ENCODE measurements at places on chromosomes 16 and 17. TPM values are rescaled to one million over a fixed set of nuclear protein-coding genes. Genes with fewer than 3 reads are reported as not detected.

DNA sequence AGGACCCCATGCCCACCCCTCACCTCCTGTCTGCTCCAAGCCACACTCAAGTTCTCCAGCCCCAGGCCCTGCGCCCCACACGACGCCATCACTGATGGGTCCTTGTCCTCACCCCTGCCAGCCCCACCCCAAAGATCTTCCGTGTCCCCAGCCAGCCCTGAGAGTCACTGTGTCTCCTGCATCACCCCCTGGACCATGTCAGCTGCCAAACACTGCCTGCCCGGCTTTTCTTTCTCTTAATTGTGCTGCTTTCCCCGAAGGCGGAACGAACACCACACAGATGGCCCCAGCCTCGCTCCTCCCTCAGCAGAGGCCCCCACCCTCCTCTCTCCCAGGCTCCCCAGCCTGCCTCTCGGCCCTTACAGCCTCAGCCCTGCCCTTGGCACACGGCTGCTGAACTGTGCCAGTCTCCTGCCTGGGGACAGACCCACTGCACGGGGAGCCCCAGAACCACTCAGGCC lies 4.8 kb upstream of the GAA start:
- no peak for DNase-seq

DNA sequence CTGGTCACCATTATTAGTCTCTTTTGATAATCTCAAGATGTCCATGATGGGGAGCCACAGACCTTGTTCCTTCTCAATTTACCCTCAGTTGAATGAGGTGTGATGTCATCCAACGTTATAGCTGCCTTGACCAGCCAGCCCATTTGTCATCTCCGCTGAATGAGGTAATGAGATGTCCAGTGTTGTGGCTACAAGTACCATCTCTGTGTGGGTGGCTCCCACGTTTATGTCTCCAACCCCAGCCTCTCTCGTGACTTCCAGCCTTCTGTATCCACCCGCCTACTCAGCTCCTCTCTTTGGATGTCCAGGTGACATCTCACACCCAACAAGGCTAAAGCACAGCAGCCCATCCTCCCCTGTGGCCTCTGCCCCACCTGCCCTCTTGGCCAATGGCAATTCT lies 18.2 kb downstream of the DNAH17 start:
- DNase-seq, result no peak

GRCh38 chr17:79674506-79675412 lies 56.0 kb upstream of the ENPP7 start:
- no peak for DNase-seq

- DNase-seq, result no peak
Measured at GRCh38 chr16:72923757-72924156, 124.2 kb downstream of the ZFHX3 start.

DNA sequence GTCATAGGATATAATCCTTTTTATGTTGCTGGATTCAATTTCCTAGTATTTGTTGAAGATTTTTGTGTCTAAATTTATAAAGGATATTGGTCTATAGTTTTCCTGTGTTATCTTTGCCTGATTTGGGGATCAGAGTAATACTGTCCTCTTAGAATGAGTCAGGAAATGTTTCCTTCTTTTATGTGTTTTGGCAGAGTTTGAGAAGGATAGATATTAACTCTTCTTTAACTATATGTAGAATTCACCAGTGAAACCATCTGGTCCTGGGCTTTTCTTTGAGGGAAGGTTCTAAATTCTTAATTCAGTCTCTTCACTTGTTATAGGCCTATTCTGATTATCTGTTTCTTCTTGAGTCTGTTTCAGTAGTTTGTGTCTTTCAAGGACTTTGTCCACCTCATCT lies 66.3 kb upstream of the NACA2 start:
- no peak for DNase-seq

- no peak for DNase-seq
Measured at GRCh38 chr17:56737421-56738161, 96.1 kb downstream of the C17orf67 start.

GRCh38 chr16:57607676-57608461 lies 20.6 kb upstream of the ADGRG1 start:
- no peak for DNase-seq

GRCh38 chr17:56350592-56350991 lies 197.3 kb downstream of the ANKFN1 start:
- DNase-seq, result no peak

GRCh38 chr16:54817432-54817831 lies 113.2 kb upstream of the IRX5 start:
- no peak for DNase-seq

DNA sequence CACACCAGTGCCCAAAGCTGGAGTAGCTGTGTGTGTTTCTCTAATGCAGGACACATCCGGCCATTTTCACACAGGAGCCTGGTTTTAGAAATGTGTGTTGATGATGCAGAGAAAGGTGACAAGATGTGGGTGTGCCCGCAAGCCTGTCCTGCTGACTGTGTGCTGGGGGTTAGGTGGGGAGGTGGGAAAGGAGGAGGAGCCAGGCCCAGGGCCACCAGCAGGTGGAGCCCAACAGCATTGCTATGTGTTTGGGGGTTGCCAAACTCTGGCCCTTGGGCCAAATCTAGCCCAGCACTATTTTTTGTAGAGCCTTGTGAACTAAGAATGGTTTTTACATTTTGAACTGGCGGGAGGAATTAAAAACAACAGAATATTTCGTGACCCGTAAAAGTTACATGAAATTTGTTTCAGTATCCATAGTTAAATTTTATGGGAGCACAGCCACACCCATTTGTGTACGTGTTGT lies 61.7 kb upstream of the LGALS9 start:
- no peak for DNase-seq

- DNase-seq, result no peak
Measured at GRCh38 chr17:14033166-14033565, 36.1 kb upstream of the COX10 start.

GRCh38 chr16:24971718-24972117 lies 43.5 kb downstream of the ARHGAP17 start:
- DNase-seq, result no peak

DNA sequence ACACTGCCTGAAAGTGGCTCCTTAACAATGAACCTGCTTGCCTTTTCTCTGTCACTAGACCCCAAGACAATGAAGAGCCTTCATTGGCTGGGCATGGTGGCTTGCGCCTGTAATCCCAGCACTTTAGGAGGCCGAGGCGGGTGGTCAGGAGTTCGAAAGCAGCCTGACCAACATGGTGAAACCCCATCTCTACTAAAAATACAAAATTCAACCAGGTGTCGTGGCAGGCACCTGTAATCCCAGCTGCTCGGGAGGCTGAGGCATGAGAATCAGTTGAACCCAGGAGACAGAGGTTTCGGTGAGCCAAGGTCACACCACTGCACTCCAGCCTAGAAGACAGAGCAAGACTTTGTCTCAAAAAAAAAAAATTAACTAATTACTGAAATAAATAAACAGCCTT lies 45.3 kb upstream of the SEC14L1 start:
- no peak for DNase-seq

DNA sequence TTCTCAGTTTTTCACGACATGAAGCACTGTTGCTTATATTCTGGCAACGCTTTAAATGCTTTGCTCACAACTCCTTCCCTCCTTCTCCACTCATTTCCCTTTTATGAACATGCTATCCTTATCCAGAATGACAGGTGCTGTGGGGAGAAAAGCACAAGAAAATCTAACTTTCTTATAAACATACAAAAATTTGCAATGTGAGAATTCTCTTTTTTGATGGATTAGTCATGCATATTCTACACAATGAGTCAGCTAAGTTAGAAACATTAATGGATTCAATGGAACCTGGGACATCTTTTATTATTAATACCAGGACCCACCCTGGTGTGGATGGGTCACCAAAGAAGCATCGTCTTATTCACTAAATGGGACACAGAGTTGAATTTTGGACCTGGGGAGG lies 234.6 kb upstream of the CDH5 start:
- DNase-seq, result peak; percentile 68

- DNase-seq, result no peak
Measured at GRCh38 chr16:67395105-67395457, 1.8 kb upstream of the TPPP3 start.

DNA sequence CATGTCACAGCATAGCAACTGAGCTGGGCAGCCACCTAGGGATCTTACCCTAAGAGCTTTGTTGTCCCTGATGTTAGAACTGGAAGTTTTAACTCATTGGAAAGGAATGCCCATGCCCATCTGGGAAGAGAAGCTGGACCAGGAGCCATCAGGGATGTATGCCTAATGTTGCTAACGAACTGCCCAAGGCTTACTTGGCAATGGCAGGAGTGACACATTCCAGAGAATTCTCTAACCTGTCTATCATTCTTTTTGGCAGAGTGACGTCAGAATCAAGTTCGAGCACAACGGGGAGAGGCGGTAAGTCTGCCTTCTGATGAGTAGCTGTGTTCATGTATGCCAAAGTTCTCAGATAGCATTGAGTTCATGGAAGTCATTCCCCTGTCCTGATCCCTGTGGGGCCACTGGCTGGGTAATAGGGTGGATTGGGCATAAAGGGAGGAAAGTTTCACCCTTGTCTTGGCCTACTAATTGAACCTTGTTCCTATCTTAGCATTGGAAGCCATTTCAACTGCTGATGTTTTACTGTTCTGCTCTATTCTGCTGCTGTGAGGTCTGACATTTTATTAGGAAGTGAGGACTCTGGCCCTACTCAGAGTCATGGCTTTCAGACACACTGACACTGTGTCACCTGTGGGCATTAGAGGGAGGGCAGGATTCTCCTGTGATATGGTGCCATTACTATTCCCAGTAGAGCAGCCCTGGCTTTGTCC lies 23.7 kb downstream of the MAP3K3 start:
- no peak for DNase-seq

DNA sequence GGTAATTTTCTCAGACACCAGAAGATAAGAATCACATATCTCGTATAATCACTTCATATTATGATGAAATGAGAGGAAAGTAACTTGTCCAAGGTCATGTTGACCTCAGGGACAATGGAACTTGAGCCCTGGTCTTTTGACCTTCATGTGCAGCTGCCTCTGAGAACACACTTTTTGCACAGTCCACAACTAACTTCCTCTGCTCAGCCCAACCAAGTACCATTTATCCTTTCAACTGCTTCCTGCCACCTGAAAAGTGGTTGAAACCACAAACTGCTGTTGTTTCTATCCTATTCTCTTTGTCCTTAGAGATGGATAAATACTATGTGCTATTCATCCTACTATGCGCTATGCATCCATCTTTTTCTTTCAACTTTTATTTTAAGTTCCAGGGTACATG lies 2.3 kb upstream of the CCL1 start:
- DNase-seq, result no peak

- no peak for DNase-seq
Measured at GRCh38 chr16:83722456-83723183, 85.2 kb upstream of the HSBP1 start.

GRCh38 chr16:53744449-53744848 lies 40.5 kb downstream of the FTO start:
- DNase-seq, result no peak

DNA sequence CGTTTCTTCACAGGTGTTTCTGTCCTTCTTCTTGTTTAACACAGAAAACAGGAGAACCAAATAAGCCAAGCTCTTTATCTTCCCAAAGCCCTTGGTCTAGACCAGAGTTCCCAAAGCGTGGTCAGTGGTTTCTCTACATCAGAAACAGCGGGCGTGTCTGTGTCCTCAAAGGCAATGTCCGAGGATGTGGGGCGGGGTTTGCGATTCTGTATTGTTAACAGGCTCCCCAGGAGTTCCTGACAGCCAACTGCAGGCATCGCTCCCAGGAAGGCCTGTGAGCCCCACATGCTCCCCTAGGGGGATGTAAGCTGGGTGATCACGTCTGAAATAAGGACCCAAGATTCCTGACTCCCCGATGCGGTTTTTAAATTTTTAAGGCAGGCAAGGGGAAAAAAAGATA lies 28.4 kb upstream of the SLC25A19 start:
- DNase-seq, result no peak

- no peak for DNase-seq
Measured at GRCh38 chr16:14509055-14509454, 121.0 kb downstream of the PARN start.

- no peak for DNase-seq
Measured at GRCh38 chr17:42180411-42180921, 476 bp downstream of the KCNH4 start.

DNA sequence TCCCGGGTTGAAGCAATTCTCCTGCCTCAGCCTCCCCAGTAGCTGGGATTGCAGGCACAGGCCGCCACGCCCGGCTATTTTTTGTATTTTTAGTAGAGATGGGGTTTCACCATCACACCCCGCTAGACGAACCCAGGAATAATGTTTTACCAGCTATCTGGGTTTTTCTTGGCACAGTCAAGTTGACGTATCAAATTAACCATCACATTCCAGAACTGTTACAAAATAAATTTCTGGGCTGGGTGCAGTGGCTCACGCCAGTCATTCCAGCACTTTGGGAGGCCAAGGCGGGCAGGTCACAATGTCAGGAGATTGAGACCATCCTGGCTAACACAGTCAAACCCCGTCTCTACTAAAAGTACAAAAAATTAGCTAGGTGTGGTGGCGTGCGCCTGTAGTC lies 501.2 kb downstream of the SHISA9 start:
- no peak for DNase-seq

GRCh38 chr16:78028018-78028417 lies 5.7 kb downstream of the CLEC3A start:
- DNase-seq, result no peak

DNA sequence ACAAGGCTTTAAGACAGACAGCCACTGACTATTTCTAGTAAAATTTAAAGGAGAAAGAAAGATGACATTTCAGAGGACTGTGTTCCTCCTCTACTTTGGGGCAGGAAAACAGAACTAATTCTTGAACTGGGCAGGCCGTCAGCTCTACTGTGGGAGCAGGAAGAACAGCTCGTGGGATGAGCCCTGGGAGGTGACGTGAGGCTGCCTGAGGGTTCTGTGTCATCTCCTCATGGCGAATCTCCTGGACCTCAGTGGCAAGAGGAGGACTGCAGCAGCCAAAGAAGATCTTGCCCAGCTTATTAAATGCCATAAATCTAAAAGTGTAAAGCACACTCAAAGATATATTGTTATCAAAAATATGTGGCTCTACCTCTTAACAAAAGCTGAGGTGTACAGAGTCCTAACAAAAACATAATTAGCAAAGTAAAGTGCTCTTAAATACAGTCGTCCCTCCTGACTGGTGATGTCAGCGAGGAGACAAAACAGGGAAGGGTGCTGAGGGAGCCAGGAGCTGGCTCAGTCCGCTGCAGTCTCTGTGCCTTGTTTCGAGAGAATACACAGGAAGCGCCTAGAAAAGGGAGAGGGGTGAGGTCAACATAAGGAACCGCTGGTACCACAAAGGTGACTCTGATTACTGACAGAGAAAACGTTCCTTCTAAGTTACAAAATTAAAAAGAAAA lies 58.0 kb downstream of the CREBBP start:
- DNase-seq, result no peak

The C16orf86 gene
- polyA plus RNA-seq, result 0.87 TPM

The TPSG1 gene
- not detected for polyA plus RNA-seq

The TP53TG3B gene
- polyA plus RNA-seq, result not detected

The TGFB1I1 gene
- 92.3 TPM for polyA plus RNA-seq

The TRPV3 gene
- 0.54 TPM for polyA plus RNA-seq

The PLK1 gene
- 54.0 TPM for polyA plus RNA-seq

The MYLK3 gene
- polyA plus RNA-seq, result 0.10 TPM

The RNF222 gene
- not detected for polyA plus RNA-seq

The USP43 gene
- 0.23 TPM for polyA plus RNA-seq

The OR4D1 gene
- polyA plus RNA-seq, result not detected
